ENCODE measurements at places on chromosomes 3 and 15.

- DNase-seq: no peak
Observed at GRCh38 chr15:50933341-50933740, 24.9 kb downstream of the AP4E1 start.

DNA sequence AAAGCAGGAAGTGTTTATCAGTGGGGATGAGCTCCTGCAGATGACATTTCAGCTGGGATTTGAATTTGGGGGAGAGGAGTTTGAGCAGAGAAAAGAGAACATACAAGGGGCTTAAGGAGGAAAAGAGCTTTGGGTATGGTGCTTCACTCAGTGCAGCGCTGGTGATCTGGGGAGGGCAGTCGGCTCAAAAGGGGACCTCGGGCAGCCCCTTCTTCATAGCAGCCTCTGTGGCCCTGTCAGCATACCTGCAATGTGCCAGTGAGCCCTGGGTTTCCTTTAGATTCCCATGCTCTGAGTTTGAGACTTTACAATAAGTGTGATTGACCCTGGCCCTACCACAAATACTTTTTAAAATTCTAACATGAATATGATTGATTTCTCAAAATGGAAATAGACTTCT lies 40.2 kb downstream of the ROPN1B start:
- no peak for DNase-seq

- DNase-seq: no peak
Observed at GRCh38 chr3:171685116-171685895, 125.0 kb downstream of the PLD1 start.

DNA sequence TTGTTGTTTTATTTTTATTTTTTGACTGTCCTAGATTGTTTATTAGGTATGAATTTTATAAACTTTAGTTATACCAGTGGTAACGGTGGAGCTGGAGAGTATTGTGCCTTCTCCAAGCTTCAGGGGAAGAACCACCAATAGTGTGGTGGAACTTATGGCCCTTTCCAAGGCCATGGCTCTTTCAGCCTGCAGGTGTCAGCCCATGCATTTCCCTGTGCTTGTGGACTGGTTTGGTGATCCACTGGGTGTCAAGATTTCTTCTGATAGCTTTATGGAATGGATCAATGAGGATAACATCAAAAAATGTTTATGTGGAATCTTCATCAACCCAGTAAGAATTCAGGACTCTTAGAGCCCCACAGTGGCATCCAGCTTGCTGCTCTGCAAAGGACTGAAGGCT lies 19.2 kb upstream of the SCAMP5 start:
- no peak for DNase-seq

- DNase-seq: no peak
Observed at GRCh38 chr3:111762537-111762936, 96.5 kb upstream of the PHLDB2 start.

All from activated CD4-positive, alpha-beta T cell treated with anti-CD3 and anti-CD28 coated beads for 24 hours (primary cell).